ENCODE measurements at places on chromosomes 1 and 21.
A peak's percentile ranks its signal among the peaks of the same experiment; 100 is the strongest.

- no peaks in the 10 kb centered on the region for H3K27me3 ChIP-seq
- H3K36me3 ChIP-seq = peaks cover 8% of the 10 kb centered on the region
- H3K27ac ChIP-seq = no peak overlapping the region
- H3K4me1 ChIP-seq = peaks cover 31% of the 10 kb centered on the region
Observed at GRCh38 chr21:45150638-45151131, 76.3 kb downstream of the ADARB1 start.

DNA sequence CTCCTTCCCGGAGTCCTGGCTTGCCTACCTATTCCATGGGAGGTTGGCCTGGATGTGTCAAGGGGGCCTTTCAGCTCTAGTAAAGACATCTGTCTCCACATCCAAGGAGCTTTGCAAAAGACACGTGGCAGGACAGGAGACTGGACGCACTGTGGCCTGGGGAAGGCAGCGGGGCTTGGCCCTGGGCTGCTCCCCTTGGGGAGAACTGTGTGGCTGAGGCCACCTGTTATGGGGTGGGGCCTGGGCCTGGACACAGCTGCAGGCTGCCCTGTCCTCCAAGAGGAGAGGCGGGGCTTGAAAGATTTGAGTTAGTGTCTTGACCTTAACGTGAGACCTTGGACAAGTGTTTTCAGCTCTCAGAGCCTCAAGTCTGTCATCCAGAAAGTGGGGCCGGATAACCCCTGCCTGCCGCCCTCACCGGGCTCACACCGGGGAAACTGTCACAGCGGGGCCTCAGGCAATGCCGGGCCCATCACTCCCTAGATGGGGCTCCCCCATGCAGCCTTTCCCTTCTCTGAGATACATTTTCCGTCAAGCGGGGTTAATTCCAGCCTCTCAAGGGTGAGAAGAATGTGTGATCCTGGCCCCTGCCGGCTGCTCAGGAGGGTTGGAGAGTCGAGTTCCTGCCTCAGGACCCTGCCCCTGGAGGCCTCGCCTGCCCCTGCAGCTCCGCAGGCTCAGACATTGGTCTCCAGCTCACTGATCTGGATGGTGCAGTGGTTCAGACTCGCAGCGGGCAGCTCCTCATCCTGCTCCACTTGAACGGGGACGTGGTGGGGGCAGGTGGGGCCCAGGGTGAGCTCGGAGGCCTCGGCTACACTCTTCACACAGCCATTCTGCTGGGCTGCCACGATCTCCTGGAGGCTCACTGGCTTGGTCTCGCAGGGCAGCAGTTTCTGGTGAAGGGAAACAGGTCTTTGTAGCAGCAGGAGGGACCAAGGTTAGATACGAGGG is 25.6 kb downstream of the PODN start:
- DNase-seq = no peak
- H3K27ac ChIP-seq = no peak overlapping the region
- H3K27me3 ChIP-seq = no peaks in the 10 kb centered on the region
- H3K4me3 ChIP-seq = no peak overlapping the region
- no peaks in the 10 kb centered on the region for H3K36me3 ChIP-seq

DNA sequence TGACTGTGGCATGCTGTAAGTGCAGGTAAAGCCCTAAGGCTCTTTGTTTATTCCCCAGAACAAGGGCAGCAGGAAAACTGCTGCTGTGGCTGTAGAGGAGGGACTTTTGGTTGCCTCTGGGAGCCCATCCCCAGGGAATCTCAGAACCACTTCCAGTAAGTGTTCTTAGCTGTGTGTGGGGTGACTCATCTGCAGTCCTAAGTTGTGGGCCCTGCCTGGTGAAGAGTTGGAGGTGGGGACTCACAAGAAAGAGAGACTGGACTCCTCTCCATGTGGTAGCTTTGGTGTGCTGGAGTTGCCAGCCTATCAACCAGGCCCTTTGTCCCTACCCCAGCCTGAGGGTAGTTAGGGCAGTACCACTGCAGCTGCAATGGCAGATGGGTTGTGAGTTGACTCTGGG is 24.0 kb upstream of the DENND1B start:
- no peaks in the 10 kb centered on the region for H3K4me1 ChIP-seq
- H3K27ac ChIP-seq = no peak overlapping the region
- DNase-seq = no peak
- H3K36me3 ChIP-seq = no peaks in the 10 kb centered on the region
- H3K27me3 ChIP-seq = no peaks in the 10 kb centered on the region

DNA sequence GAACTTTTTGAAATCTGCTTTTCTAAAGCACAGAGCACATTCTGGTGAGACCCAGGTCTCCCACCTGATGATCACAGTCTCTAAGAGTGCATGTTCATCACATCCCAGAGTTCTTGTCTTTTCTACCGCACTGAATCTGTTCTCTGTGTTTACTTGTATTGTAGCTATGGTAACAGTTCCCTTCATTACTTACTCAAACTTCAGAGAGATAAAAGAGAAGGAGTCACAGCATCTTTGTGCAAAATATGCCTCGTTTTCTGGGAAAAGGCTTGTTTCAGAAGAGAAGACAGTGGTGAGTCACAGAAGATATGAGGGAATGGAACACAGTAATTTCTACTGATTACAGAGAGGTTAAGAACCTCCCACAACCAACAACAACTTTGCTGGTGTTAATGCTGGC is 580.6 kb downstream of the PLA2G4A start:
- no peak overlapping the region for H3K4me3 ChIP-seq
- H3K27ac ChIP-seq = no peak overlapping the region
- no peaks in the 10 kb centered on the region for H3K27me3 ChIP-seq
- no peak for DNase-seq
- H3K4me1 ChIP-seq = no peaks in the 10 kb centered on the region
- no peaks in the 10 kb centered on the region for H3K36me3 ChIP-seq

- peaks cover 5% of the 10 kb centered on the region for H3K36me3 ChIP-seq
- H3K27me3 ChIP-seq = no peaks in the 10 kb centered on the region
- H3K27ac ChIP-seq = no peak overlapping the region
- no peak for DNase-seq
- H3K4me3 ChIP-seq = no peak overlapping the region
Observed at GRCh38 chr1:227604446-227604845, 41.1 kb downstream of the ZNF678 start.

- H3K27me3 ChIP-seq = no peaks in the 10 kb centered on the region
- H3K4me1 ChIP-seq = no peaks in the 10 kb centered on the region
- no peak overlapping the region for H3K27ac ChIP-seq
- no peak overlapping the region for H3K4me3 ChIP-seq
Observed at GRCh38 chr21:44462086-44462833, 7.0 kb downstream of the LRRC3 start.

DNA sequence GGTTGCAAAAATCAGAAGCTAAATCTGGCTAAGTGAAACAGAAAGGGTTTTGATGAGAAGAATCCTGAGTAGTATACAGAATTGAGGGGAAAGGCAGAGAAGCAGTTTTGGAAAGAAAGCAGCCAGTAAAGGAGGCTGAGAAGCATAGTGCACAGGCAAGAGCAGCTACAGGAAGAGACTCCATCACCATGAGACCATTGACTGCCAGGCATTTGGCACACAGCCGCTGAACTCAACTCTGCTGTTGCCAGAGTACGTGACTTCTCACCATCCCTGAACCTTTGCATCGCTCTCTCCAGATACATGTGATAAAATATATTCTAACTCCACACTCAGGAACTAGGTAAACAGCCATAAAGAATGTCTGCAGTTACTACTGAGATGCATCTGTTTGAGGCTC is 128.3 kb upstream of the C1orf21 start:
- no peaks in the 10 kb centered on the region for H3K4me1 ChIP-seq
- no peaks in the 10 kb centered on the region for H3K36me3 ChIP-seq
- no peak for DNase-seq
- no peaks in the 10 kb centered on the region for H3K27me3 ChIP-seq
- no peak overlapping the region for H3K4me3 ChIP-seq

- no peak overlapping the region for H3K27ac ChIP-seq
- H3K36me3 ChIP-seq = no peaks in the 10 kb centered on the region
- H3K4me3 ChIP-seq = no peak overlapping the region
- no peaks in the 10 kb centered on the region for H3K27me3 ChIP-seq
- no peak for DNase-seq
Observed at GRCh38 chr1:53495633-53496345, 36.6 kb downstream of the DMRTB1 start.

DNA sequence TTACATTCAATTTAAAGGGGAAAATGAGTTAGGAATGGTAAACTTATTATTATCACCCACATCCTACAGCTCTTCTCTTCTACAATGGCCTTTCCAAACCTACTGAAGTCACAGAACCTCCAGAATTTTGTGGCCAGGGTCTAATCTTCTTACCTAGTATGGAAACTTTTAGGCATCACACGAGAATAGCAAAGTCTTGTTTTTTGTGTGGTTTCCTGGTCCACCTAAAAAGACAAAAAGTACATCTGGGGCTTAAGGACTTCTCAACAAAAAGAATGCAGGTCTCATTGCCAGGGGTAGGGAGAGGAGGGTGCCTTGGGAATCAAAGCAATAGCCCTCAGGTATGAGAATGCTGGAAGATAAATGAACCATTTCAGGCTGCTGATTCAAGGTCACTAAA is 345.3 kb downstream of the LMX1A start:
- H3K27me3 ChIP-seq = no peaks in the 10 kb centered on the region
- H3K4me3 ChIP-seq = no peak overlapping the region
- no peaks in the 10 kb centered on the region for H3K36me3 ChIP-seq
- no peak overlapping the region for H3K27ac ChIP-seq
- H3K4me1 ChIP-seq = no peaks in the 10 kb centered on the region
- no peak for DNase-seq

GRCh38 chr1:154352581-154353459 is 27.5 kb downstream of the ATP8B2 start:
- no peaks in the 10 kb centered on the region for H3K27me3 ChIP-seq
- peaks cover 28% of the 10 kb centered on the region for H3K36me3 ChIP-seq
- peak; percentile 53 for DNase-seq
- peak overlapping the region; percentile 64 for H3K4me3 ChIP-seq
- peaks cover 45% of the 10 kb centered on the region for H3K4me1 ChIP-seq

DNA sequence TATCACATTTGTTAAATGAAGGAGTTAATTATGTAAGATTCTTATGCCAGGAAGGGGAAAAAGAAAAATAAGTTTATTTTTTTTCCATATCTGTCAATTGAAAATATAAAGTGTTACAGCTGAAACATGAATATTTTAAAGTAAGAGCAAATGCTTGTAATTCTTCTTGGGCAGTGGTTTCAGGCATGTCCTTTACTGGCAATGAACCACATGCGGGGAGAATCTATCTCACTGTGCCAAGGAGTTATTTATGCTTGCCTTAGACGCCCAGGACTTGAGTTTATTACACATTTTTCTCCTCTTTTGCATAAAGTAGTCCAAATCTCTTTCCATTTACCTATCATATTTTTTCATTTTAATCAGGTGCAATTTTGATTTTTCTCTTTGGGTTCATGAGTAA is 207.8 kb upstream of the NRIP1 start:
- no peaks in the 10 kb centered on the region for H3K27me3 ChIP-seq
- no peak overlapping the region for H3K4me3 ChIP-seq
- no peak for DNase-seq

GRCh38 chr1:114207635-114208034 is 54.0 kb upstream of the SYT6 start:
- H3K27ac ChIP-seq = no peak overlapping the region
- no peaks in the 10 kb centered on the region for H3K4me1 ChIP-seq
- no peak overlapping the region for H3K4me3 ChIP-seq
- no peak for DNase-seq

DNA sequence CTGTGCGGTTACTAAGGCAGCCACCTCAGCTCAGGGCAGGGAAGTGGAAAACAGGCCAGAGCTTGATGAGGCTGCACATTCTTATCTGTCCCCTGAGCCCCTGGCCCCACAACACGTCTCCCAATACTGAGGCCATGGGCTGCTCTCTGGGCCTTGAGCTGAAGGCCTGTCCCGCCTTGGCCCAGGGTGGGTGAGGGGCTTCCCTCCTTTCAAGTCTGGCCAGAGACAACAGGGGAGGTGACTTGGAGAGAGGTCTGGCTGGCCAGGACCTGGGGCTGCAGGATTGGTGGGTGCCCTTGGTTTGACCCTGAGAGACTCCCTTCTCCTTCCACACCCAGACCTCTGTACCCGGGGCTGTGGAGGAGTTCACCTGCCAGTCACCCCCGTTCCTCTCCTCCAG is 563.8 kb downstream of the PTPRU start:
- H3K4me3 ChIP-seq = no peak overlapping the region
- no peaks in the 10 kb centered on the region for H3K36me3 ChIP-seq
- H3K4me1 ChIP-seq = no peaks in the 10 kb centered on the region
- DNase-seq = no peak

DNA sequence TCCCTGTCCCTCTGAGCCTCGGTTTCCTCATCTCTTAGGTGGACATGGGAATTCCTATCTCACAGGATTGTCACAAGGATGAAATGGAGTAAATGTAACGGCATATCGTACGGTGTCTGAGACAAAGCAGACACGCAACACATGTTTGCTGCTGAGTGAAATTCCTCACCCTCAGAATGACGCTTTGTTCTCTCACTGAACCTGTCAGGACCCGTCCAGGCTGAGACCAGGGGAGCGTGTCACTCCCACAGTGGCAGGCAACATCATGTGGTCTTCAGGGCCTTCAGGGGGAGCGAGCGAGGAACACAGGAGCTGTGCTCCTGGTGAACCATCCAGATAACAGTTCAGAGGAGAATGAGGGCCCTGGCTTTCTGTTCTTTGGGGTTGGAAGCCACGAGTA is 74.2 kb downstream of the TOMM20 start:
- no peaks in the 10 kb centered on the region for H3K27me3 ChIP-seq
- H3K4me1 ChIP-seq = no peaks in the 10 kb centered on the region
- no peaks in the 10 kb centered on the region for H3K36me3 ChIP-seq
- H3K4me3 ChIP-seq = no peak overlapping the region

- H3K27ac ChIP-seq = no peak overlapping the region
- H3K36me3 ChIP-seq = peaks cover 94% of the 10 kb centered on the region
- H3K4me3 ChIP-seq = no peak overlapping the region
- H3K4me1 ChIP-seq = peaks cover 6% of the 10 kb centered on the region
Observed at GRCh38 chr1:154594811-154595210, 13.2 kb downstream of the ADAR start.

DNA sequence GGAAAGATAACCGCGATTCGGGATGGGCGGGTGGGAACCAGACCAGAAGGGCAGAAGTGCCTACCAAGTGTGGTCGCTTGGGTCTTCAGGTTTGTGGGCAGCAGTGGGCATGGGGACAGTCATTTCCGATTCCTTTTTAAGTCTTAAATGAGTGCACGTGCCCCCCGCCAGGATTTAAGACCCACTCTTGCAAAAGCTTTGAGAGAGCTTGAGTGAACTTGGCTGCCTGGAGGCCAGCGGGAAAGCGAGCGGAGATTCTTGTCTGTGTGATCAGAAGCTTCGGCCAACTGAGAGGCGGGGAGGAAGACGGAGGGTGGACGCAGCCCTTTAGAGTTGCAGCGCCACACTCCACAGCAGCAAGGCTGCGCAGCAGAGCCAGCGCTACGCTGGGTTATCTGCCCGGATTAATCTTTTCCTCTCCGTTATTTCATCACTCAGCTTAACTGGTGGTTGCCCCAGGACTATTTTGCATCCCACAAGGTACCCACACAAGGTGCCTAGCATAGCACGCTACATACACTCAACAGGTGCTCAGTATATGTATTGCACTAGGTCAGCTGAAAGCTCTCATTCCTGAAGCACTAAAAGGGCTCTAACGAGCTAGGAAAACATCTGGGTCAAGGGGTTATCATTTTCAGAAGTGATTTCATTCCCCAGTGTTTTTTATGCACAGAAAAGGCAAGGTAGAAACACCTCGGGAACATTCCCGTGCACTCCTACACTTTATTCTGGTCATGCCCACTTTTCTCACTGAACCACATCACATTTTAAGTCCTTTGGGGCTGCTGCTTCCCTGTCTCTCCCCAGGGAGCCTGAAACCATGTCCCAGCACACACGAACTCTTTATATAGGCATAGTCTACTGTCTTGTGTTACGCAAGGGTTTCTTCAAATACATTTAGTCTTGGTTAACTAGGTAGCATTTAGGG is 1.5 kb upstream of the BATF3 start:
- peaks cover 34% of the 10 kb centered on the region for H3K4me1 ChIP-seq
- H3K27ac ChIP-seq = peak overlapping the region; percentile 14
- DNase-seq = no peak
- H3K36me3 ChIP-seq = no peaks in the 10 kb centered on the region
